ENCODE measurements at places on chromosomes 7 and 10.
A peak's percentile ranks its signal among the peaks of the same experiment; 100 is the strongest.

- DNase-seq: peak; percentile 33
Observed at GRCh38 chr7:155746188-155746587, 66.1 kb downstream of the SHH start.

- DNase-seq: no peak
Observed at GRCh38 chr7:98387131-98387530, 13.8 kb downstream of the BAIAP2L1 start.

DNA sequence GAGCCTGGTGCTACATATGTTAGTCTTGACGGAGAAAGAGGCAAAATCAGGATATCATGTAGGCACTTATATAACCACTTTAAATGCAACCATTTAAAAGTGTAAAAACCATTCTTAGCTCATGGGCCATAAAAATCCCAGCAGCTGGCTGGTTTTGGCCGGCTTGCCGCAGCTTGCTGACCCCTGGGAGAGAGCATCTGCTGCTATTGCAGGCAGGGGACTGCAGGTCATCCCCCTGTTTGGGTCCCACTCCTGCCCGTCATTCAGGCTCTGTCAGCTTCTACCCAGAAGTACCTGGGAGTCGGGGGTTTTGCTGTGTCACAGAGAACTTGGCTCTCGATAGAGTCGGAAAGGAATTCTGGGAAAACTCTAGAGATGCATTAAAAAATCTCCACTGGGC lies 187.4 kb downstream of the CUX1 start:
- no peak for DNase-seq

DNA sequence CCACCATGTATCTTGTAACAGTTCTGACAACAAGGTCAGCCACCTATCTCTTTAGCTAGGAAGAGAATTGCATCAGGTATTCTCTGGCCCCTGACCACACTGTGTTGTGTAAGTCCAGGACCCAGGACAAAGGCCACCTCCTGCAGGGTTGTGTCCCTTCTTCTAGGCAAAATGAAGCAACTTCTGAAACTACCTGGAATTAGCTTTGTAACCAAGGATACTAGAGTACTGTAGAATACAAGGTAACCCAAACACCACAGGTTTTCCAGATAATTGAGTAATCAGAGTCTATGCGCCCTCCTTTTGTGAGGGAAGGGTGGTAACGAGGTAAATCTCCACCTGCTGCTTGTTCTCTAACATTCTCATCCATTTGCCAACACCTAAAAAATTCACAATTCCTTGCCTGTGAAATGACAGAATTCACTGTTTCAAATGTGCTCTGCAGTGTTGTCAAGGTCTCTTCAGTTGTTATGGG lies 51.7 kb downstream of the SGMS1 start:
- DNase-seq: no peak

GRCh38 chr7:8254667-8255066 lies 7.3 kb downstream of the ICA1 start:
- no peak for DNase-seq

GRCh38 chr10:131739206-131739605 lies 161.6 kb upstream of the PPP2R2D start:
- no peak for DNase-seq

- DNase-seq: no peak
Observed at GRCh38 chr10:32888161-32888927, 69.7 kb downstream of the ITGB1 start.

GRCh38 chr7:123569352-123570010 lies 11.9 kb upstream of the NDUFA5 start:
- no peak for DNase-seq

- DNase-seq: no peak
Observed at GRCh38 chr7:112873831-112874553, 83.8 kb upstream of the TMEM168 start.

- no peak for DNase-seq
Observed at GRCh38 chr10:61971003-61971325, 69.5 kb downstream of the ARID5B start.

DNA sequence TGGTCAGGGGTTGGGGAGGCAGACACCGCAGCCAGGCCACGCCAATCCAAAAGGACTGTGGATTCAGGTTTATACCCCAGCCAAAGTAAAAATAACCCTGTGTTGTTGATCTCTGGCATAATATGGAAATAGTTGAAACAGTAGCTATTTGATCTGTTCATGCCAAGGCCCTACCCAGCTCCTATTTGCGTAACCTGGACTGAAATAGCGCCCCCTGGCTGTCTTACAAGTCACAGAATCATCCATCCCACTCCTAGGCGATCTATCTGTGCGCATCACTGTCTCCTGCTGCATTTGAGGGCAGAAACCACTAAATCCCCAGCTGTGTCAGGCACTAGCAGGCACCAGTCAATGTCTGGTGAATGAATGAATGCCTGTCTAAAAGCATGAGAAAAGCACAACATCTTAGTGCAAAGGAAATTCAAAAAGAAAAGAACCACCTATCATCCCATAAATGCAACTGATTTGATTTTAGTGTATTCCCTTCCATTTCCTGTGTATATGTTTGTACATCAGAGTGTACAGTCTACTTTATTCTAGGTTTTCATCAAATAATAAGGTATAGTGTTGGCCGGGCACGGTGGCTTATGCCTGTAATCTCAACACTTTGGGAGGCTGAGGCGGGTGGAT lies 160.0 kb downstream of the SLIT1 start:
- peak; percentile 77 for DNase-seq

DNA sequence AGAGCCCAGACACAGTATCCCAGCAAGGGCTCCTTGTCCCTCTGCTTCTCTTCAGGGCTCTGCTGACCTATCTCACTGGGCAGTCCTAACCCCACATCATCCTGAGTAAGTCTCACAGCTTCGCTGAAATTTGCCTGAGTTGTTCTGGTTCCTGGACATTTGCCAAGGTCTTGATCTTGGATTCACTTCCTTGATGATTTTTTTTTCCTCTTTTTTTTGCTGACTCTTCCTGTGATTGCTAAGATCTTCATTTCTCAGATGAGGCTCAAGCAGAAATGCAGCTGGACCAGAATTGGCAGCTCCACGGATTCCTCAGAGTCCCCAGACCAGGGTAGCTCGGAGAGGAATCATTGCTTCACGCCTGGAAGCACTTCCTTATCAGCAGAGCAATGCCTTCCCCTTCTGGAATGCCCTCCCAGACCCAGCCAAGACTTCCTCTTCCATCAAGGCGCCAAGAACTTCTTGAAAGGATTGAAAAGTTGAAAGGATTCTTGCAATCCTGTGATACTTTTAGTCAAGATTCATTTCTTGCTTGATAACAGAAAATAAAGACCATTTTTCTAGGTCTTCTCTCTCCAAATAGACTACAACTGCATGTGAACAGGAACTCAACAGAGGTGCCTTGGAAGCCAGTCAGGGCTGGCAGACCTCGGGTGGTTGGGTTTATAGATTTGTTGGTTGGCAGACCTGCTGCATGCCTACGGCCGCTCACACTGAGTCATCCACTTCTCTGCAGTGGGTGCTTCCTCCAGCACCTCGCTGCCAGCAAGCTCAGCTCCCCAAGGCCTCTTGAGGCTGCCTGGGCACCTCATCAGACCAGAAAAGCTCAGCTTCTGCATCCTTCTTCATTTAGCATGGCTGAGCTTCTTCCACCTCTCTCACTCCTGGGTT lies 8.8 kb upstream of the AFAP1L2 start:
- no peak for DNase-seq

DNA sequence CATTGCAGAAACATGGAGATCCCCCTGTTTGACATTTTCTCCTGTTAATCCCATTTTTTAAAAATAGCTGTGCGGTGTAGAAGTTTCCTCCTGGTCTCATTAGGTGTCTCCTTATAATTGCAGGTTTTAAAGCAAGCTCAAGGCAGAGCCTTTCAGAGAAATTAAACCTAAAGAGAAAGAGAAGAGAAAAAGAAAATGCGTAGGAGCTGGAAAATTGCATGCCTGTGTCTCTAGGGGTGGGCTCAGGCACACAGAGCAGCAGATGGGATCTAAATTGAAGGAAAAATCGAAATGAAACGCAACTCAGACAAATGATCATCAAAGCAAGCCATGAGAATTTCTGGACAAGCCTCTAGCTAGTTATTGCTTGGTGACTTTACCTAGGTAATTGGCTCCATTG lies 40.1 kb downstream of the GPR26 start:
- DNase-seq: no peak

DNA sequence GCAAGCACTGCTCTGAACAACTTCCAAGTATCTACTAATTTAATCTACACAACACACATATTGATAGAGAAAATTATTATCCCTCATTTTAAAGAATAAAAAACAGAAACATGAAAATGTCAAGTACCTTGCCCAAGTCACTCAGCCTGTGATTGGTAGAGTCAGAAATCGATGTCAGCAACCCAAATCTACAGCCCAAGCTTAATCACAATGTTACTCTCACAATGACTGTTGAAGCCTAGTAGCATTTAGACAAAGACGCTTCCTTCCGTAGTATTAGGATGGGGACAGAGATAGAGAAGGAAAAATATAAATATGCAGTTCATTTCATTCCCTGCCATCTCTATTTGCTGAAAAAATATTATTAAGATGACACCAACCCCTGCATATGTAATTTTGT lies 242.5 kb downstream of the ELMO1 start:
- no peak for DNase-seq

DNA sequence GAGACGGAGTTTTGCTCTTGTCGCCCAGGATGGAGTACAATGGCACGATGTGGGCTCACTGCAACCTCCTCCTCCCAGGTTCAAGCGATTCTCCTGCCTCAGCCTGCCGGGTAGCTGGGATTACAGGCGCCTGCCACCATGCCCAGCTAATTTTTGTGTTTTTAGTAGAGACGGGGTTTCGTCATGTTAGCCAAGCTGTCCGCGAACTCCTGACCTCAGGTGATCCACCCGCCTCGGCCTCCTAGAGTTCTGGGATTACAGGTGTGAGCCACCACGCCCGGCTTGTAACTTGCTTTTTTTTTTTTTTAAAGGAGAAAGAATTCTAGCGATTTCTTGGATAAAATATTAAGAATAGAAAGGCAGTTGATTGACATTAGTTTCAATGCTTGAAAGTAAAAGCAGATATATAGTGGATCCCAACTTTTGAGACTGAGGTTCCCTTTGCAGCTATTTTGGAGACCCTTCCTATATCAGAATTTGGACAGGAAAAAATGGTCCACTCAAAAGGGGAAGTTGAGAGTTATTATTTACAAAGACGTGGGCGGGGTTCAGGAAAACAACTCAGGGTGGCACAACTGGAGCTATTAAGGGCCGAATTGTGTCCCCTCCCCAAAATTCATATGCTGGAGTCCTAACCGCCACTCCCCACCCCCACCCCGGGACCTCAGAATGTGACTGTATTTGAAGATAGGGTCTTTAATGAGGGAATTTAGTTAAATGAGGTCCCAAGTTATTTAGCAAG lies 1.3 kb upstream of the ERCC6 start:
- no peak for DNase-seq

GRCh38 chr7:37759526-37759925 lies 76.0 kb downstream of the GPR141 start:
- no peak for DNase-seq

DNA sequence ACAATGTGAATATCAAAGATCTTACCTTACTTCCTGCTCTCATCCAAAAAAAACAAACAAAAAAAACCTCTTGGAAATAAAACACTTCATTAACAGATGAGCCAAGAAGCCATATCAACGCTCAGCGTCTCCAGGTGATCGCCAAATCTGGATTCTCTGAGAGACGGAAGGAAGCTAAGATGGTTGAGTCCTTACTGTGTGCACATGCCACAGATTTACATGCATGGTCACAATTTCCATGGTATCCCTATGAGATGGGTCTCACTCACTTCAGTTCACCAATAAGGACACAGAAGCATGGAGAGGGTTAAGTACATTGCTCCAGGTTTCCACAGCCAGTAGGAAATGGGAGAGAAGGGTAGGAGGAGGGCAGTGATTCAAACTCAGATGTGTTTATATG lies 1.0 kb downstream of the AOAH start:
- no peak for DNase-seq

GRCh38 chr10:31322647-31323046 lies 3.6 kb downstream of the ZEB1 start:
- peak; percentile 17 for DNase-seq

DNA sequence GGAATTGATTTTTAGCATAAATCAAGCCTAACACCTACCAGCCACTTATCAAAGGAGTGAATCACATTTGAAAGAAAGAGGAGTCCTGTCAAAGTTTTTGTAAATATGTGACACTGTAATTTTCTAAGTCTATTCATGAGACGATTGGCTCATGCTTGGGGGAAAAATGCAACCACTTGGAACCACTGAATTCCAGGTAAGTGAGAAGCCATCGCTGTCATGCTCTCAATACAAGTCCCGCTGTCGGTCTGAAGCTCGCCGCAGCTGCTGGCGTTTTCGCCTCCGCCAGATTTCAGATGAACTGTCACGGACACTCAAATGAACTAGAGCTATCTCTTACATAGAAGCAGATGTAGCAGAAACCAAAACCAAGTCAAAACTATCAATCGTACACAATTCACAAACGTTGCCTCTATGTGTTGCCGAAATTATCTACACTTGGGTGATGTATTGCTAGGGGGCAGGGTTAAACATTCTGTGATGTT lies 279.8 kb upstream of the FZD8 start:
- no peak for DNase-seq

- DNase-seq: no peak
Observed at GRCh38 chr7:136517971-136518370, 350.5 kb upstream of the CHRM2 start.

GRCh38 chr10:70053218-70053840 lies 683 bp downstream of the MACROH2A2 start:
- no peak for DNase-seq

GRCh38 chr7:44224080-44224973 lies 23.5 kb downstream of the YKT6 start:
- no peak for DNase-seq

GRCh38 chr7:36283181-36283580 lies 106.5 kb upstream of the ANLN start:
- DNase-seq: no peak

- no peak for DNase-seq
Observed at GRCh38 chr7:74267756-74268565, 13.8 kb upstream of the RFC2 start.

DNA sequence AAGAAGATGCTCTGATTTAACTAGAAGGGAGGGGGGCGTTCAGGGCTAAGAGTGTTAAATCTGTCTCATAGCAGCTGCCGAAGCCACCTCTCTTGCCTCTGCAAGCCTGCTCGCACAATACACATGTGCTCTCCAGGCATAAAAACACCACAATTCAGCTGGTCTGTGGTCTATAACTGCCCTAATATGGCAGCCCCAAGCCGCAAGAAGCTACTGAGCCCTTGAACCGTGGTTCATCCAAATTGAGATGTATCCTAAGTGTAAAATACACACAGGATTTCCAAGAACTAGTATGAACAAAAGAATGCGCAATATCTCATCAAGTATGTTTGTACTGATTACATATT lies 70.8 kb upstream of the FGFR2 start:
- DNase-seq: no peak

GRCh38 chr7:4331711-4332110 lies 350.4 kb upstream of the FOXK1 start:
- no peak for DNase-seq

DNA sequence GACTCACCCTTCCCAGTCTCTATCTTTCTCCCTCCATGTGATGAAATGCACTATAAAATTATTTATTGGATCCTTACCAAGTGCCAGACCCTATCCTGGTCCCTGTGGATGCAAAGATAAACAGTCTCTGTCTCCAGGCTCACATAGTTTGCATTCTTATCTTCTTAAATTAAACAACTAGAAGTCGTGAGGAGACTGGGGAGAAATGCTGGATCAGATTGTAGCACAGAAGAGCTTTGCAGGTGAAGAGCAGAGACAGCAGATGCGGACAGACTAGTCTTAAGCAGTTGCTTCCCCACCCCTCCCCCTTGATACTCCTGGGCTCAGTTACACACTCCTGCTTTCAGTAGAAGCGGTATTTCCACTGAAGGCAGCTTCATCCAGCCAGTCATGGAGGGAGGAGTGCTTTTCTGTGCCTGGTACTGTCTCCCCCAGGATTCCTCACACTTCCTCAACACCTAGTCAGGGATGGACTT lies 20.8 kb upstream of the CDK1 start:
- no peak for DNase-seq

GRCh38 chr7:121931149-121931902 lies 58.4 kb downstream of the PTPRZ1 start:
- DNase-seq: no peak
